Kidney epithelial cell (primary cell): ENCODE measurements at places on chromosomes 6 and 20. TPM values are rescaled to one million over a fixed set of nuclear protein-coding genes. Genes with fewer than 3 reads are reported as not detected.

DNA sequence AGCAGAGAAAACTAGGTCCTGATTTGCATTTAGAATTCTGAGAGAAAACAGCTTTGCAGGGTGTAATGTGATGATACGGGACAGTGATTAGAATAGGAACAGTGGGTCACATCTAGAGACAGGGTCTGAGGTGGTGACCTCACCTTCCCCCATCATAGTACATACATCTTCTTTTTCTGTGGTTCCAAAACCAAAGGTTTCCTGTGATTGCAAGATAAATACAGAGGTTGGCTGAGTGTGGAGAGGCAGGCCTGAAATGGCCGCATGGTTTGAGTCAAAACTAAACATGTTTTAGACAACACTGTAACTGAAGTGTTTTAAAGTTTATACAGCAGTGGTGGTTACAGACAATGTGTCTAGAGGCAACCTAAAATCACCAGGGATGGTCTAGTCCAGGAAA is 10.4 kb upstream of the NT5DC1 start:
- DNase-seq = no peak

GRCh38 chr6:34018026-34018425 is 127.9 kb downstream of the GRM4 start:
- DNase-seq = no peak

DNA sequence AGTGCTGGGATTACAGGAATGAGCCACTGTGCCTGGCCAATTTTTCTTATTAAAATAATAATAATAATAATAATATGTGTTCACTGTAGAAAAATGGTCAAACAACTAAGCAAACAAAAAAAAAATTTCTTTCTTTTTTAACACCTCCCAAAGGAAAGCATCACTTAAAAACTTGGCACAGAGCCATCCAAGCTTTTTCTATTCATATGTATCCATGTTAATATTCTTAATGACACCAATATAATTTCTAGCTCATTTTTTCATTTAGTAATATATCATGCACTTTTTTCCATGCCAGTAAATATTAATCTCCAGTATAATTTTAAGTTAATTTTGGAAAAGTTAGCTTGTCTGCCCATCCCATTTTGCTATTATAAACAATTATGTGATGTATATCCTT is 101.8 kb downstream of the MBOAT1 start:
- DNase-seq = no peak

GRCh38 chr20:36777167-36777566 is 3.6 kb upstream of the DSN1 start:
- no peak for DNase-seq

DNA sequence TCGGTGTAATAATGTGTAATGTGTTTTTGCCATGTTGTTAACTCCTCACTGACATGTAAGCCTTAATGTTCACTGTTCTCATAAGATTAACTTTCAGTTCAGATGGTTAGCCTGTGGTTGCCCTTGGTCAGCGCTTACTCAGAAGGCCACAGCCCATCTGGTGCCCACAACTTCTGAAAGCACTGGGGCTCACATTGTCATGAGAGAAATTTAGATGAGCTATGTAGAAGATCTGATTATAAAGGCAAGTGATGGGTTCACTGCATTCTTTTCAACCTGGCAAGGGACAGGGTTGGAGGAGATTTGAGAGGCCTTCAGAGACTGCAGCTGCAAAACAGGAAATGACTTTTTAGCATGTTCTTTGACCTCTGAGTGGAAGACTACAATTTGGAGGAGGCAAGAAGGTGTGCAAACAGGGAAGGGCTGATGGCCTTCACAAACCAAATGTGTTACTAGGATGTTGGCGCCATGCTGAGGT is 242.3 kb upstream of the SUPT3H start:
- DNase-seq = no peak

DNA sequence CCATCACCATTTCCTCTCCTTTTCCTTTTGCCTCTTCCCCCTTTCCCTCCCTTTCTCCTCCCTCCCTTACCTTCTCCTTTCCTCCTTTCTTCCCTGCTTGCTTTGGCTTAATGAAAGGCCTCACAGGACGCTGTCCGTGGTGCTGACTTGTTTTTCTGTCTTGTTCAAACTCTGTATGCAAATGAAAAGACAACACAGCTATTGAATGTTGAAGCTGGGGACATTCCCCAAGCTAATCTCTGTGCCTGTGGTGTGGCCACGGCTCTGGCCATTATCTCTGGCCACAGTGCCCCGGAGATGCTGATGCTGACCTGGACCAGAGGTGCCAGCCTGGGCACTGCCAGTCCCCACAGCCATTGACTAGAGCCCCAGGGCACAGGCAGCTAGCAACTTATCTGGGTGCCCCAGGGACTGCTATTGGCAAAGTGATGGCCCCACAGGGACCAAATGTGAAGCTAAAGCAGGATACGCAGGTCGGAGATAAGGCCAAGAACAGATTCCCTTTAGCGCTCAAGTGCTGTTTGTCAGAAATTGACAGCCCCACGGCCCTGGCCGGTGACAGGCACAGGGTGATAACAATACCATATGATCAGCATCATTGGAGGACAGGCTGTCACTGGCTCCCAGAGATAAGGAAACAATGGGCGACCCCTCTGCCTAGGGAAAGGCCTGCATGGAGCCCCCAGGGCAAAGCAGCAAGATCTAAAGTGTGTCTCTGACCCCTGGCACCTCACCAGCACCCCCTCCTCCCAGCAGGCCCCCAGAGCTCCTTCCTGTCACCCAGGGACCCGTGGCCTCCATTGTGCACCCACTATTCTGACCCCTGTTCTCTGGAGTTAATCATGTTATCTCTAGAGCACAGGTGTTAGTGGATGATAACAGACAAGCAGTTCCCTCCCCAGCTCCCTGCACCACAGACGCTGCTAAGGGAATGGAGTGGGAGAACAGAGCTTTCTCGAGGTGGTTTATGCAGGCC is 31.6 kb upstream of the SLC32A1 start:
- DNase-seq = peak; percentile 26

DNA sequence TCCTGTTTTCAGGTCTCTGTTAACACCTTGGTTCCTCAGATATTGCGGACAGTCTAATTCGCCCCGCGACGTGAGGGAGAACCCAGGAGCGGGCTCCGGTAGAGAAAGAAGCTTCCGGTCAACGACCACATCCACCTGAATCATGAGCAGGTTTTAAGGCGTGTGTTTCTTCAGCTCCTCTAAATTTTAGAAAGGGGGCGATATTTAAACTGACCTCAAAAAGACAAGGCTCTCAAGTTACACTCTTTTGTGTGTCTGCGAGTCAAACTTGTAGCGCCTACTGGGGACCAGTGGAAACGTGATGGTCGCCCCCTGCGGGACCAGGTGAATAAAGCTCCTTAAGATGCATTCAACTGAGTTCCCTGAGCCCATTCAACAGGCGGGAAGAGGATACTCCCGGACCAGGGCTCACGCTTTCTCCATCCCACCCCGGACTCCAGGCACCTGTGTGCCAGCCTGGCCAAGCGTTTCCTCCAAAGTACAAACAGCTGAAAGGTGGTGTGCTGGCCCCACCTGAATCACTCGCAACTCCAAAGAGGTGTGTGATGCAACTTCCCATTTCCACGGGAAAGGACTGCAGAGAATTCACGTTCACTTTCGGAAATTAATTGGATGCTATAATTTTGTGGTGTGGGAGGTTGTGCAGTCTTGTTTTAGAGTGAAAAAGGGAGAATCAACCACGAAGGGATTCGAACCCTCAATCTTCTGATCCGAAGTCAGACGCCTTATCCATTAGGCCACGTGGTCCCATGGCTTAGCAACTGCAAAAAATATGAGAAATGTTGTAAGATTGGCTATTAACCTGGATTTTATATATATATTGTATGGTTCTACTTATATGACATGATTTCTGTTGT is 17.0 kb downstream of the GPX5 start:
- no peak for DNase-seq

GRCh38 chr6:155943635-155944034 is 488.0 kb upstream of the NOX3 start:
- DNase-seq = peak; percentile 16

GRCh38 chr6:117338567-117338966 is 73.2 kb downstream of the VGLL2 start:
- no peak for DNase-seq

DNA sequence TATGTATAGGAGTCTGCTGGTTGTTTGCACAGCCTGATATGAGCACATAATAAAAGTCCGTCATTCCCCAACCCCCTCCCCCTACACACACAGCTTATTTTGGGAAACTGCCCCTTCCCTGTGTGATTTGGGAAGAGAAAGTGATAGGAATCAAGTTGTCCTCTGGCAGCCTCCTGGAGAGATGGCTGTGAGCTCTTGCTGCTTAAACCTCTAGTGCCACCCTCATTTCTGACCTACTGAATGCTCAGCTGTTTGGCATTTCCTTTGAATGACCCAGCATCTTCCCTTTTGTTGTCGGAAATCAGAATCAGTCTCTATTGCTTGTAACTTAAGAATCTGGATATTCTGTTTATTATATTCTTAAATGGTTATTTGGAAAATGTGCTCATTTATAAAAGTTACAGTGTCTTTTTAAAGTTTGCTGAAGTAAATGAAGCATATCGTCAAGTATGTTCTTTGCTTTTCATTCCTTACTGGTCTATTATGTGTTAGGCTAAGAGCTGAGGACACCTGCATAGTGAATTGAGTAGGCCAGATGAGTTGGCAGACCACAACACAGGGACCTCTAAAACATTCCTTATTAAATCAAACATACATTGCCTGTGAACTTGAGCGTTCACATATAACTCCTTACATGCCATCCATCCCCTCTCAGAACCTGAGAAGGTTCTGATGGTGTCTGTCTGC is 5.5 kb downstream of the RWDD2A start:
- no peak for DNase-seq

DNA sequence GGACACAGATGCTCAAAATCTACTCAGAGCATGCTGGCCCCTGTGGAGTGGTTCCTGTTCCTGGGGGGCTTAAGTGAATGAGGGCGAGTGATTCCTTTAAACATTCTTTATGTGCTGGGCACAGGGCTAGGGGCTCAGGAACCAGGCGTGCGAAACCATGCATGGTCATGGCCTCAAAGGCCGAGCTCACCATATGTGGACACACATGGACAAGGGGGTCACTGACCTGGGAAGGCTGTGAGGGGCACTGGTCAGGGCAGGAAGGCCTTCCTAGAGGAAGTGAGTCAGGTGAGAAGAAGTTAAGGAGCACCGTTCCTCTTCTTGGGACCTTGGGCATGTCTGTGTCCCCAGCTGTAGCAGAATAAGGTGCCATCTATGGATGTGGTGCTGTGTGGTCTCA is 74.6 kb upstream of the BHLHE23 start:
- DNase-seq = no peak

- DNase-seq = no peak
Measured at GRCh38 chr6:109055771-109056235, 38.8 kb downstream of the SESN1 start.

- DNase-seq = no peak
Measured at GRCh38 chr6:159807150-159807858, 7.2 kb downstream of the PNLDC1 start.

- no peak for DNase-seq
Measured at GRCh38 chr6:169689287-169689686, 12.5 kb downstream of the WDR27 start.

DNA sequence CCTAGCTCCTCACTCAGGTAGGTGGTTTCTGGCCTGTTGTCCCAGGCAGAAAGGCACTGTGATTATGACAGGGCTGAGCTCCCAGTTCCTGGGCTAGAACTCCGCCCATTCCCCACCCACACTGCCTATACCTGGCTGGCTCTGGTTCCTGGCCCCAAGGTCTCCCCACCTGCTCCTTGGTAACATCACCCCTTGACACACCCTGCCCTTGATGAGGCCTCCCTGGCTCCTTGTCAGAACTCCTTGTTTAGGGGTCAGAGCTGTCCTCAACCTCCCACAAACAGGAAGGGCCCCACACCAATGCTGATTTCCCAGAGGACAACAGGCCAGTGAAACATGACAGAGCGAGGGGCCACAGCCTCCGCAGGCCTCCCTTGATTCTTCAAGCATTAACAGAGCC is 15.5 kb upstream of the MYMX start:
- DNase-seq = no peak

- DNase-seq = no peak
Measured at GRCh38 chr6:14880677-14881076, 365.2 kb upstream of the JARID2 start.

GRCh38 chr6:168150551-168151320 is 71.7 kb upstream of the FRMD1 start:
- no peak for DNase-seq

DNA sequence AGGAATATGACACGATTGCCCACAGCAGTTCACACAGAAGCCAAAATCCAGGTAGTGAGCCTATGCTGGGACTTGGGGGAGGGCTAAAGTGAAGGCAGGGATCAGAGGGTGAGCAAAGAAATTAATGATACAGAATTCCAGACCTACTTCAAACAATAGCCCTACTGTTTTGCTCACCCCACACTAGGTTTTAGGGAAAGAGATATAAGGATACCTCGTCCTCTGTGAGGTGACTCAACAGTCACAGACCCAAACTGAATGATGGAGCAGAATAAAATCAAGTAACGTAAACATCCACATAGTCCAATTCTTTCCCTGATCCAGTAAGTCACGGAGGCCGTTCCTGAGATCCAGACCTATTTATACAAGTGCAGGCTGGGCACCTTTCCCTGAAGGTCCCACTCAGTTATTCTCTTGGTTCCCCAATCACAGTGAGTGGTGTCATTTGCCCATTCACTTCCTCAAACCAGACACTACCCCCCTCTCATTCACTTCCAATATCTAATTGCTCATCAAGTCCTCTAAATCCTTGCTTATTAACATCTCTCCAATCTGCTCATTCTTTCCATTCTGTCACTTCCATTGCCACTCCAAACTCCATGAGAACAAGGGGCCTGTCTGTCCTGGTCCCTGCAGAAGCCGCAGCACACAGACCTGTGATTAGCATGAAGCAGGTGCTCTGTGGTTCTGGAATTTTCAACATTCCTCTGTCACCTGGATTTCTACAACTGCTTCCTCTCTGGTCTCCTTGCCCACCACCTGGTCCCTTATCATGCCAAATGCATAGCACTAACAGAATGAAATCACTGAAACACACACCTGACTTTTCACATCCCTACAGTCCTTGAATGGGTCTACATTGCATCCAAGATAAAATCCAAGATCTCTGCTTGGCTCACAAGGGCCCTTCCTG is 55.9 kb downstream of the ATXN1 start:
- DNase-seq = no peak

DNA sequence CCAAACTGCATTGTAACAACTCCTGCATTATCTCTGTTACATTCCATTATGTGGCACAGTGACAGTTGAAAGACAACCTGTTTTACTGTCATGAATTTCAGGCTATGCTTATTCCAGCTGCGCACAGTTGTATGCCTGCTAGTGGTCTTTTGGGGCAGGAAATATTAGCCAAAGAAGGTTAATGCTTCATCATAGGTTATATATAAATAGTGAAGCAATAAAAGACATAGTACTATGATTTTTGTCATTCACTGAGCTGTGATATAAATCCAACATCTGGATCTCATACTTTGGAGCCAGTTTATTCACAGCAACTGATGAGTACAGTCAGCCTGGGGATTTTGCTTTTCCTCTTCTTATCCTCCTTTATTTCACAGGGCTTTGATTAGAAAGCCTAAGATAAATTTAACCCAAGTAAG is 55.6 kb downstream of the FILIP1 start:
- DNase-seq = no peak

- no peak for DNase-seq
Measured at GRCh38 chr6:101395345-101395744, 1.8 kb downstream of the GRIK2 start.

Gene GJA1
- 299 and 300 TPM in 2 replicates for total RNA-seq

Gene DNAH8
- total RNA-seq = not detected in 2 replicates

Gene RBCK1
- total RNA-seq = 292 and 371 TPM in 2 replicates

Gene DHX35
- total RNA-seq = 7.4 and 8.6 TPM in 2 replicates

Gene ZNF335
- total RNA-seq = 20.3 and 26.7 TPM in 2 replicates

Gene SAMD5
- total RNA-seq = 4.9 and 6.1 TPM in 2 replicates

Gene ETV7
- 6.8 and 8.4 TPM in 2 replicates for total RNA-seq

Gene POLR1C
- total RNA-seq = 36.7 and 46.8 TPM in 2 replicates

Gene CD2AP
- total RNA-seq = 43.3 and 47.8 TPM in 2 replicates

Gene PDE10A
- total RNA-seq = 13.0 and 13.3 TPM in 2 replicates

Gene OR2B6
- not detected in 2 replicates for total RNA-seq

Gene ADA
- 18.1 and 19.2 TPM in 2 replicates for total RNA-seq
